ENCODE measurements at places on chromosomes 5 and 9.

DNA sequence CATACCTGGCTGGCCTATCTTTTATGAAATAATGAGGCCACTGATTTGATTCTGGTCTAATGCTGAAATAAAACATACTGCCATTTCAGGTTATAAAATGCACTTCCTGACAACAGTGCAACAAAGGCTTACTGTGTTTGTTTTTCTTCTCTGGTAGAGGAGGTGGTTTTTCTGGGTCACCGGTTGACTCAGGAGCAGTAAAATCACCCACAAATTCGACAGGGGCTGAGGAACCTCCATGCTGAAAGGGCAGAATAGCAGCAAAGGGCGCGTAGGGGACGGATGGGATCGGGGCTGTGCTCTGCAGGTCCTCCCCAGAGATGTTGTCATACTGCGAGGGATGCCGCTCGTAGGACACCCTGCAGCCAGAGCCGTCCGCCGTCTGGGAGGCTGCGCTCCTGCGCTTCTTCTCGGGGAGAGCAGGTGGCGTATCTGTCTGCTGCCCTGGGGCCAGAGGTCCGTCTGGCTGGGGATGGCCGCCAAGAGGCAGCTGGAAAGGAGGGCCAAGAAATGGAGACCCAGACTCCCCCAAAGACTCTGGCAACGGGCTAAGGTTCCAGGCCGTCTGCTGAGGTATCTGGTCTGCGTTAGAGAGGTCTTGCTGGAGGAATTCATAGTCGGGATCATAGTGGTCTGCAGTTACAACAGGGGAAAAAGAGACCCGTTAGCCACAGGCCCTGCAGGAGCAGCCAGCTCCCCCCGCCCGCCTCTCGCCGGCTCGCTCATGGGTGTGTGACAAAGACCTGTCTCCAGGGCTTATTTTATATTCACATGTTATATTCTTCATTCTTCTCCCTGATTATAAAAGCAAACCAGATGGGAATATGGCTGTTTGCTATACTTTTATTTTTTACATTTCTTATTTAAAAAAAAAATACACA is 80.7 kb downstream of the PRRT1B start:
- no peak for DNase-seq

DNA sequence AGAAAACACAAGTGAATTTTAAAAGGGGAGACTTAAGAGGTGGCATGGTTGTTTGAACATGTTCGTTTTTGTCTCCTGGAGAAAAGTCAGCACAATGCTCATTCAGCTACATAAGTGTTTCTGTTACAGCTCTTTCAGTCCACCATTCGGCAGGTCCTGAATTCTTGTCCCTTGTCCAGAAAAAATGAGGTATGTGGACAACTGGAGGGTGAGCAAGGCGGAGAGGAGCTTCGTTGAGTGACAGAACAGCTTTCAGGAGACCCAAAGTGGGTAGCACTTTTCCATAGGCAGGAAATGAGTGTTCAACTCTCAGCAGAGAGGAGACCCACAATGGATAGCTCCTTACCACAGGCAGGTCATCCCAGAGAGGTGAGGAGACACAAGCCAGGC is 4.9 kb downstream of the PDCD1LG2 start:
- DNase-seq: peak; percentile 64

DNA sequence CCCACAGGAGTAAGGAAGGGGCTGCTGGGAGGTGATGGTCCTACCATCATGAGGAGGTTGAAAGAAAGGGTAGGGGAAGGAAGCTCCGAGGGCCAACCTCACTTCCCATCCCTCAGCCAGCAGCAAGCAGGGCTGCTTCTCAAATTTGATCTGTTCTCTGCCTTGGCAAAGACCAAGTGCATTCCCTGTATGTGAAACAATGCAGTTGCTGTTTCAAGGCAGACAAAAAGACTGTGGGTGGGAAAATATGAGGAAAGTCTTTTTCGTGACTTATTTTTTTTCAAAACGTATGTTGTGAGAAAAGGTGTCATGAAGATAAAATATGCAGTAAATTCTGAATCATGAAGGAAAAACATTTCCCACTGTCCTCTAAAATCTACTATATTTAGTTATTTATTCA is 165.9 kb downstream of the ARSB start:
- no peak for DNase-seq

DNA sequence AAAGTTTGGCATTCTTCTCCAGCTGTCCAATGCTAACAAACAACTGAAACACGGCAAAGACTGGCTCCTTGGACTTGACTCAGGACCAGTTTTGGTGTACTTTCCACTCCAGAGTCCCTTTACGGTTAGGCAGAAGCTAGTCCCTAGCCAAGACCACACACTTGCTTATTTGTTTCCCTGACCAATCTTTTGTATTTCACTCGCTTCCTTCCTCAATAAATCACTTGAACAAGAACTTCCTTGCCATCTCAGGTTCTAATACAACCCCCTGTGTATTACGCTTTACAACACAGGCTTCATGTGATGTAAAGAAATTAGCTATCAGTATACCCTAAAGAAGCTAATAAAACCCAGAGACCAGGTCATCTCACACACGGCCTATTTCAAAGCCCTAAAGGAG is 947.5 kb upstream of the CTNND2 start:
- DNase-seq: no peak

DNA sequence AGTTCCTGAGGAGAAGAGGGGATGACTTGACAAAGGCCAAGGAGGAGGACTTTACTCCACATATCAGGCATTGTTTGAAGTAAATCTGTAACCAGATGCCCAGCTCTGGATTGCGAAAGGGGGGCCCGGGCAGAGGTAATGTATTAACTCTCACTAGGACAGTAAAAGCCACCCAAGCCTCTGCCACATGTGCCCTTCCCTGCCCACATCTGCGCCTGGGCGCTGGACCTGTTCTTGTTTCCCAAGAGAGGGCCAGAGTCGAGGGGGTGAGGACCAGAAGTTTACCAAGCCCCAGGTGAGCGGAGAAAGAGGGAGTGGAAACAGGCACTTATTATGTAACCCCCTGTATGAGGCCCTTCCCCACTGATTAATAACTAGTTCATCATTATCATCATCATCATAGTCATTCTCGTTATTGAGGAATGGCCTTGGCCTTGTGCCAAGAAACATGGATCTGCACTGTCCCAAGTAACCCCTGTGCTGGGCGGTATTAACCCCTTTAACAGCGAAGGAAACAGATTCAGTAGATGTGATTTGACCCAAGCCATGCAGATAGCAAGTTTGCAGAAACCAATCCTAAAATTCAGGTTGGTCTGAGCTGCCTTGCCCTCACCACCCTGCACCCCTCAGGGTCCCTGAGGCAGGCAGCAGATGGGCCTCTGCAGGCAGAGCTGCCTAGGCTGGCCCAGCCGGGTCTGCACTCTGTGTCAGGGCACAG is at the start of gene SLC23A1:
TSS of gene SLC23A1 (minus strand) at position 23 of the 718 bp plus-strand sequence. CDS start 44 bp downstream, outside the sequence.
- DNase-seq: no peak

DNA sequence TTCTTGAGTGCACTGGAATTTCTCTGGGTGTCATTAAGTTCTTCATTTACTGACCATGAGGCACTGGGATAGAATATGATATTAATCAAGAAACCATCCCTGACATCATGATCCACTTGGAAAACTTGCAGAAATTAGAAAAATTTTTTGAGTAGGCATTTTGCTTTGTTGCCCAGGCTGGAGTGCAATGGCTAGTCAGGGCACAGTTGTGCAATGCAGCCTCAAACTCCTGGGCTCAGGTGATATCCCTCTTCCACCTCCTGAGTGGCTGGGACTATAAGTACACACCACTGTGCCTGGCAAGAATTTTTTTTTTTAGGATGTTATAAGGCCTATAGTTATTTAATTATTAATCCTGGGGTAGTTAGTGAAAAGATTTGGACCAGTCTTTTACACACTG is 106.5 kb downstream of the STK32A start:
- no peak for DNase-seq

- DNase-seq: no peak
Observed at GRCh38 chr9:137670391-137671195, 51.8 kb downstream of the EHMT1 start.

- DNase-seq: peak; percentile 75
Observed at GRCh38 chr9:99090336-99091130, 14.4 kb upstream of the TGFBR1 start.

DNA sequence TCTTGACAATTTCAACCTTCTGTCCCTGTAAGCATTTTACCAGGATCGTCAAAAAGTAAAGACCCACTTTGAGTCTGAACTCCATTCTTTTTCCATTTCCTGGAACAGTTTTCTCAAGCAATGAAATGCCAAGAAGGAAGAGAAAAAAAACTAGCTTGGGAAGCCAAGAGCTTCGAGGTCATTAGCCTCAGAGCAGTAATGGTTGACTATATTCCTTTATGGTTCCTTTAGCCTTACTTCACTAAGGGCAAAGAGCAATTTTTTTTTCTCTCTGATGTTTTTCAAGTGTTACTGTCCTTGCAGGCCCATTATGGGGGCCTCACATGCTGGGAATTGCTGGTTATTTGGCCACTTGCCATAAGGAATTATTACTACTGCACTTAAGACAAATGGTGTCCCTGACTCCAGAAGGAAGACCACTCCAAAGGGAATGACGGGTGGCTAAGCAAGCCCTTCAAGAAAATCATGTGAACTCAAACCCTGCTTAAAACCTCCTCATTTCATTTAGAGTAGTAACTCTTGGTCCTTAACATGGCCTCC is 37.1 kb downstream of the BNC2 start:
- DNase-seq: no peak

DNA sequence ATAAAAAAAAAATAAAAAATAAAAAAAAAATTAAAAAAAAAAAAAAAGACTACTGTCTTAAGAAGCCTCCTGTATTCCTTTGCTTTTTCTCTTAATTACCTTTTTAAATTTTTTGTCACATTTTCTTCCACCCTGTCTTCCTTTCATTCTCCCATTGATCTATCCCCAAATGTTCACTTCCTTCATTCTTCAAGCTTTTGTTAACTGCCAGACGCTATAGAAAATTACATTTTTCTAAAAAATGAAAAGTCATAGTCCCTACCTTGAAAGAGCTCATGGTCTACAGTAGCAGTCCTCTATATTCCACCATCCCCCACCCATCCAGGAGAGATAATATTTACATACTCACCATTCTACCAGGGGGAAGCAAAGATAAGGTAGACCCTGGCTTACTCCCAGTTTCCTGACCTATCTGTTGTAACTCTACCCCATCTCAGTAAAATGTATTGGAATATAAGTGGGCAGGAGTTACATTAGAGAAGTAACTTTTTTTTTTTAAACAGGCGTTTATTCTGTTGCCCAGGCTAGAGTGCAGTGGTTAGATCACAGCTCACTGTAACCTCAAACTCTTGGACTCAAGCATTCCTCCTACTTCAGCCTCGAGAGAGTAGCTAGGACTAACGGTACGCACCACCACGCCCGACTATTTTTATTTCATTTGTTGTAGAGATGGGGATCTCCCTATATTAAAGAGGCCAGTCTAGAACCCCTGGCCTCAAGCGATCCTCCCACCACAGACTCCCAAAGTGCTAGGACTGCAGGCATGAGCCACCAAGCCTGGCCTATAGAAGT is 3.8 kb upstream of the PRKAA1 start:
- no peak for DNase-seq

- DNase-seq: no peak
Observed at GRCh38 chr9:90288275-90288639, 354.4 kb downstream of the DIRAS2 start.

DNA sequence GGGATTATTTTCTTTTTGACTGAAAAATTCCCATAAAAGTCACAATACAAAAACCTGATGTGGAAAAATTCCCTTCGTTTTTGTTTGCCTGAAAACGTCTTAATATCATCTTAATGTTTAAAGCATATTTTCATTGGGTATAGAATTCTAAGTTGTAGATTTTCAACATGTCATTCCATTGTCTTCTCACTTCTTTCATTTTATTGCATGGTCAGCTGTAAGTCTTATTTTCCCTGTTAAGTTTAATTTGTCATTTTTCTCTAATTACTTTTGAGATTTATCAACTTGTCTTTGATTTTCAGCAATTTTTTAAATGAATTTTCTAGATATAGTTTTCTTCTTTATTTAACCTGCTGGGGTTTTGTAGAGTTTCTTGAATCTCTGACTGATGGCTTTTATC is 131.7 kb downstream of the FBXO38 start:
- no peak for DNase-seq

DNA sequence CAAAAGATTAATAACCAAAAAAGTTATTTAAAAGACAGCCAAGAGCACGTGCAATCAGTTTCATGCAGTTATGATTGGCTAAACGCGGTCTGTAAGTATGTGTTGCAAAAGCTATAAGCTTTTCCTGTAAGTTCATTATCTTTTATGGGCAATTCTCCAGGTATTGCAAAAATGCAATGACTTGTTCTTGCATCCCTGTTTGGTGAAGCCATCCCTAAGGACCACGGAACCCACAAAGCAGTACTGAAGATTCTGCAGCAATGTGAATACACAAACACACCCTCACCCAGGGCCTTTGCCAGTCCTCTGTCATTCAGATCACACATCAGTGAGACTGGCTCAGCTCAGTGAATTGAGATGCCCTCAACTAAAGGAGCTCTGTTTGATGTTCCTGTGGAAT is 11.4 kb downstream of the GCNT4 start:
- DNase-seq: no peak

- DNase-seq: no peak
Observed at GRCh38 chr5:139759219-139759721, 36.3 kb upstream of the PSD2 start.

All from LHCN-M2 (cell line).